ENCODE measurements at places on chromosomes 6 and 20.

- no peak for DNase-seq
Measured at GRCh38 chr6:161091151-161091550, 99.6 kb downstream of the MAP3K4 start.

DNA sequence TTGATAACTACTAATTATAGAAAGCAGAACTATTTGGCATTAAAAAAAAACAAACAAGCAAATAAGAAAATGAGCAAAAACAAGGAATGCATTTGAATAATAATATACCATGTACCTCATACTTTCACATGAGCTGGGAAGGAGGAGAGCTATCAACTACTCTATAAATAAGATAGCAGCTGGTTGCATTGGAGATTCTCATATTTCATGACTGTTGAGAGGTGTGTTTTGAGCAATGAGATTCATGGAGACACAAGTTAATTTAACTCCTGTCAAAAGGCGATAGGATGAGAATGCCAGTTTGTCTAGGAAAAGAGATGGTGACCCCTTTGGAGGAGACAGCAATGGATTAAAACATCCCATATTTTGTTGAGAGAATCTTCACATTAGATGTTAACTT lies 348.8 kb upstream of the SPTLC3 start:
- no peak for DNase-seq

DNA sequence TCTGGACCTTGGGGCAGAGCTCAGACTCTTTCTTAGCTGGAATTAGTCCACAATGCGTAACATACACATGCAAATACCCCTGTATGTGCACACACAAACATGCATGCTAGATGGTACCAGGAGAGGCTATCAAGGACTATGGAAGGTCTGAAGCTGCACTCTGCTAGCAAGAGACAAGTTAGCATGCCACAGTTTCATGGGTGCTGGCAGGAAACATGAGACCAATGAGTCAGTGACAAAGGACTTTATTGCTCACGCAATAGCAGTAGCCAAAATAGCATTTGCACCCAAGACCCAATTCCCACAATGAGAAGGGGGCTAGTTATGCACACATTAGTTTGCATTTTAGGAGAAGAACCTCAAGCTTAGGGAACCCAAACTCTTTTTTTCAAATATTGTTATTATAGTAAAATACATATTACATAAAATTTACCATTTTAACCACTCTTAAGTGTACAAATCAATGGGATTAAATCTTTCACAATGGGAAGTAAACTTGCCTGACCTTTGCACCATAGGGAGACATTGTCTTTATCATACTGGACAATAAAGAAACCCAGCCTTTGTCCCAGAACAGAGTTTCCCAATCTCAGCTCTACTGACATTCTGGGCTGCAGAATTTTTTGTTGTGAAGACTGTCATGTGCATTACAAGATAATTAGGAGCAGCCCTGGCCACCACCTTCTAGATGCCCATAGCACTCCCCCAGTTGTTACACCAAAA lies 69.1 kb downstream of the NRSN1 start:
- DNase-seq: no peak

- no peak for DNase-seq
Measured at GRCh38 chr6:71706523-71706922, 179.8 kb upstream of the RIMS1 start.

DNA sequence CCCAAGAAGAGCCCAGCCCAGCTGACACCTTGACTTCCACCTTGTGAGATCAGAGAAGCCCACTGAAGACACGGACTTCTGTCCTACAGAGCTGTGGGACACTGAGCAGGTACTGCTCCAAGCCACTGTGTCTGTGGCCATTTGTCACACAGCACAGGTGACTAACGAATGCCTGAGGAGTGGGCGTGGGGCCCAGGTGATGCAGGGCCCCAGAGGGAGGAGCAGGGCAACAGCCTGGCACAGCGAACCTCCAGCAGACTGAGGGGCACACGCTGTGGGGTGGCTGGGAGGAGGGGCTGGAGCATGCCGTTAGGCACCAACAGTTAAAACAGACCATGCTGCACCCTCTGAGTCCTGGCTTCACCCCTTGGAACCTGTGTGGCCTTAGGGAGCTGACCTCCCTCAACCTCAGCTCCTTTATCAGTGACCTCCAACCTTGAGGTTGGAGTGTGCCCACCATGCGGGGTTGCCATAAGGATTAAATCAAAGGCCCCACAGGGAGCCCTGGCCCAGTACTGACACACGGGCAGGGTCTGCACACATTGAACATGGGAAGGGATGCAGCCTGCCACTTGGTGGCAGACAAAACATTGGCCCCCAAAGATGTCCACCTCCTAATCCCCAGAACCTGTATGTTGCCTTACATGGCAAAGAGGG lies 119.9 kb upstream of the CST7 start:
- no peak for DNase-seq

DNA sequence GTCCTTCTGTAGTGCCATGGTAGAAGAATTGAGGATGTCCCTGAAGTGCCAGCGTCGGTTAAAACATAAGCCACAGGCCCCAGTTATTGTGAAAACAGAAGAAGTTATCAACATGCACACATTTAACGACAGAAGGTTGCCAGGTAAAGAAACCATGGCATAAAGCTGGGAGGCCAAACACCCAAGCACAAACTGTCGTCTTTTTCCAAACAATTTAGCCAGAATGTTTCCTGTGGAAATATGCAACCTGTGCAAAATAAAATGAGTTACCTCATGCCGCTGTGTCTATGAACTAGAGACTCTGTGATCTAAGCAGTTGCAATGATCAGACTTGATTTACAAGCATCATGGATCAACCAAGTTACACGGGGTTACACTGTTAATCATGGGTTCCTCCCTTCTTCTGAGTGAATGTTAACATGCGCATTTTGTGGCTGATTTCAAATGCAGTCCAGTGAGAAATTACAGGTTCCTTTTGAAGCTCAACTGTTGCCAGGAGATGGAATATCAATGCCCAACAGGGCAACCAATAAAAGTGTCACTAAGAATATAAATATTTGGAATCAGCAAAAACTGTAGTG lies 674.9 kb downstream of the GRIK2 start:
- DNase-seq: no peak

DNA sequence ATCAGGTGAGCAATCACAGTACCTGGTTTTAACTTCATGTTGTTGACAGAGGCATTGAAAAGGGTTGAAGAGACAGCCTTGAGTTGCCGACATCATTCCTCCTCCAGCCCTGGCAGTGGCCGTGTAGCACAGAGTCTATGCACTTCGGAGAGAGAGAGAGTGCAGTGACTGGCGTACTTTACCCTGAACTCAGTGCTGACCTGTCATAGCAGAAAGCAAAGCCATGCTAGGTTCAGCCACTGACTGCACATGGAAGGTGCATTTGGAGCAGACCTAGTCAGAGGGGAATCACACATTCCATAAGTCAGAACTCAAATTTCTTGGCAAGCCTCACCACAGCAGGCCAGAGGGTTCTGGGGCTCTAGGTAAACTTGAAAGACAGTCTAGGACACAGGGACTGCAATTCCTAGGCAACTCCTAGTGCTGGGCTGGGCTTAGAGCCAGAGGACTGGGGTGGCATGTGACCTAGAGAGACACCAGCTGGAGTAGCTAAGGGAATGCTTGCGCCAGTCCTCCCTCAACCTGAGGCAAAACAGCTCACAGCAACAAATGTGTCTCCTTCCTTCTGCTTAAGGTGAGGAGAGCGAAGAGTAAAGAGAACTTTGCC lies 69.1 kb downstream of the ELOVL4 start:
- DNase-seq: no peak

DNA sequence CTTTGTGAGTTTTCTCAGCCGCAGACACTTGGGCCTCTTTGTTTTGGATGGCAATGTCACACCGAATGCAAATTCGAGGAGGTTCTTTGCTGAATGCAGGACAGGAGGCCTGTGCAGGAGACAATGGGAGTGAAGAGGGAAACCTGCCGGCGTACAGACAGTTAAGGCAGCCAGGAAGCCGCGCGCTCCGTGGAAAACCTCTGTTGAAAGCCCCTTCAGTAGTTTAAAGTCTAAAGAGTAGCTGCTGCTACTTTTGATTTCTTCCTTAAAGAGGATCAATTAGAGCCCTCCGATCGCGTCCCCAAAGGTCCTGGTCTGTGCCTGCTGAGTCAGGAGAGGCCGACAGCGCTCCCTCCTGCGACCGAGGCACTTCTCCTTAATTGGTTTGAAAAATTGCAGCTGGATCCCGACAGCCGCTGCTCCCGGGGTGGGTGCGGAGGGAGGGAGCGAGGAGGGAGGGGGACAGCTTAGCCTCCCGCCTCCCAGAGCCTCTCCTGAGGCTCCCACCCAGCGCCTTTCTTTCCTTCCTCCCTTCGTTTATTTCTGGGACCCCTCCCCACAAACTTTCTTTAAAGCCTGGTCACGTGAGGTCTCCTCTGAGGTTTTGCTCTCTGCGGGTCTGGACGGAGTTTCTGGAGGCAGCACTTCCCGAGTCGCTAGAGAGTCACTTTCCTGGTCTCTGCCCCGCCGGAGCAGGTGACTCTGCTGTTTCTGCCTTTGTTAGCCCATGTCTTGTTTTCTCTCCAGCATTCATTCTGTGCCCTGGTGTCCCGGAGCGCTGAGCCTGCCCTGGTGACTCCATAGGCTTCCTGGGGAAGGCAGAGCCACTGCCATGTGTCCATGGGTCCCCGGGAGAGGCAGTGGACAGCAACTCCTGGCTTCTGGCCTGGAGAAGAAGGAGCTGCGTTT lies 22.3 kb upstream of the RPP40 start:
- DNase-seq: no peak

Data from NT2/D1 (cell line).